ENCODE measurements at places on chromosomes 6 and 20. TPM values are rescaled to one million over a fixed set of nuclear protein-coding genes. Genes with fewer than 3 reads are reported as not detected.

The SGK2 gene
- total RNA-seq = 0.36 TPM

The THBS2 gene
- total RNA-seq = 7.7 TPM

The KIF25 gene
- total RNA-seq = not detected

The UNC5CL gene
- 0.20 TPM for total RNA-seq

The SDCBP2 gene
- 2.2 TPM for total RNA-seq

DNA sequence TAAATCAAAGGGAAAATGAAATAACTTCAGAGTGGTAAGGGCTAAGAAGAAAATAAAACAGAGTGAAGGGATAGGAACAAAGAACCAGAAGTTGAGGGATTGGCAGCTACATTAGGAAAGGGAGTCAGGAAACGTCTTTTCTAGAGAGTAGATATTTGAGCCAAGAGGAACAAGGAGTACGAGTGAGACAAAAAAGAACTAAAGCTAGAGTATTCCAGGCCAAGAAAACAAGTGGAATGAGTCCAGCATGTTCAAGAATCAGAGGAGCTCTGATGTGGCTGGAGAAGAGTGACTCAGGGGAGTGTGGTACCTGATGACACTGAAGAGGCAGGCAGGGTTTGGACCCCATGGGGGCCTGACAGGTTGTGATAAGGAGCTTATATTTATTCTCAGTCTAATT, 66.3 kb downstream of the CEP162 start:
- H3K27ac ChIP-seq = no peak overlapping the region
- DNase-seq = no peak
- H3K4me1 ChIP-seq = no peaks in the 10 kb centered on the region
- H3K27me3 ChIP-seq = no peaks in the 10 kb centered on the region
- no peaks in the 10 kb centered on the region for H3K36me3 ChIP-seq

DNA sequence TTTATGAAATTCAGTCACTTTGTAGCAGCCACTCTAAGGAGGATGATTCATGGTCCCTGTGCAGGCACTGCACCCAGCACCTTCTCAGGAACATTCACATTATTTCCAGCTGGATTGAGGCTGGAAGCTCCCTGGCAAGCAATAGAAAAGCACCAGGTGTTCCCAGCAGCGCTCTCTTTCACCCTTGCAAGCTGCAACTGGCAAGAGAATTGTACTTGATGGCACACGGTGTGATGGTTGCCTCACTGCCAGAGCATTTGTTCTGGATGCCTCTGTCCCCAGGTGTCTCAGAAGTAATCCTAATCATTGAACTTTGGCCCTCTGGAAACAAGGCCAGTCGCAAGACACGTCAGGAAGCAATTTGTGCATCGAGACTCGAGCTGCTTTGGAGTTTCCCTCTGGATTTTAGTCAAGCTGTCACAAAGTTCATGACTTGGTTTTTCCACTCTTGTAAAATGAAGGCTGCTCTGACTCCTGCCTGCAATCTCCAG, 24.9 kb upstream of the PHACTR2 start:
- no peak overlapping the region for H3K27ac ChIP-seq
- no peaks in the 10 kb centered on the region for H3K4me1 ChIP-seq
- no peak overlapping the region for H3K4me3 ChIP-seq
- DNase-seq = no peak
- H3K36me3 ChIP-seq = no peaks in the 10 kb centered on the region

DNA sequence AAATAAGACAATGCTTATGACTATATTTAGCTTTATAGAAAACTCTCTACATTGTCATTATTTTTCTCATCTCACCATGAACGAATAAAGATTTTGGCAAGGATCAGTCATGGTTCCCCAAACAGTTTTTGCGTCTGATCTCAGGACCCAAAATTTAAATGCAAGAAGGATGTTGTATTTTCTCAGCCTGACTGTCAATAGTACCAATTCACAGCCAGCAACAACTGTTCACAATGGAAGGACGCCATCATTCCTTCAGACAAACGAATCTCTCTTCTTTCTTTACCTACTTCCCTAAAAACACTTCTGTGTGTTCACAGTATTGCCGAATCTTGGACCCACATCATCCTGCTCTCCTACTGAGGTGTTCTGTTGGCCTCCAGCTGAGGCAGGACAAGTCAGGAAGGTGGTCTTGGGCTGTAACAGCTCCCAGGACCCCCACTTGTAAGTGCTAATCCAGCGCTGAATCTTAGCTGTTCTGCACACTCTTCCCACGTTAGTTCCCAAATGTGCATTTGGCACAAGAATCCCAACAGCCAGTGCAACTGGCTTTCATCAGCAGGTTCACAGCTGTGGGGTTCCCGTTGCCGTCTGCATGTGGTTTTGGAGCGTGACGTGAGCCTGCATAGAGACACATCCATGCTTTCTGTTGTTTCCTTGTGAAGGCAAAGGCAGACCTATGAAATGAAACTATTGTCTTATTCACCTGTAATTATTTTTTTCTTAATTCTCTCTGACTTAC, 600.0 kb downstream of the QKI start:
- H3K36me3 ChIP-seq = no peaks in the 10 kb centered on the region
- peaks cover 15% of the 10 kb centered on the region for H3K4me1 ChIP-seq
- H3K27me3 ChIP-seq = no peaks in the 10 kb centered on the region
- H3K4me3 ChIP-seq = no peak overlapping the region

- DNase-seq = peak; percentile 38
- H3K27ac ChIP-seq = no peak overlapping the region
- no peaks in the 10 kb centered on the region for H3K36me3 ChIP-seq
- no peak overlapping the region for H3K4me3 ChIP-seq
- H3K4me1 ChIP-seq = no peaks in the 10 kb centered on the region
- no peaks in the 10 kb centered on the region for H3K27me3 ChIP-seq
These were observed 188.0 kb upstream of the TAB2 start for GRCh38 chr6:149129371-149130077.

- H3K27me3 ChIP-seq = no peaks in the 10 kb centered on the region
- H3K4me3 ChIP-seq = no peak overlapping the region
- no peak for DNase-seq
- no peak overlapping the region for H3K27ac ChIP-seq
These were observed 301.9 kb upstream of the SUPT3H start for GRCh38 chr6:45679631-45680030.

DNA sequence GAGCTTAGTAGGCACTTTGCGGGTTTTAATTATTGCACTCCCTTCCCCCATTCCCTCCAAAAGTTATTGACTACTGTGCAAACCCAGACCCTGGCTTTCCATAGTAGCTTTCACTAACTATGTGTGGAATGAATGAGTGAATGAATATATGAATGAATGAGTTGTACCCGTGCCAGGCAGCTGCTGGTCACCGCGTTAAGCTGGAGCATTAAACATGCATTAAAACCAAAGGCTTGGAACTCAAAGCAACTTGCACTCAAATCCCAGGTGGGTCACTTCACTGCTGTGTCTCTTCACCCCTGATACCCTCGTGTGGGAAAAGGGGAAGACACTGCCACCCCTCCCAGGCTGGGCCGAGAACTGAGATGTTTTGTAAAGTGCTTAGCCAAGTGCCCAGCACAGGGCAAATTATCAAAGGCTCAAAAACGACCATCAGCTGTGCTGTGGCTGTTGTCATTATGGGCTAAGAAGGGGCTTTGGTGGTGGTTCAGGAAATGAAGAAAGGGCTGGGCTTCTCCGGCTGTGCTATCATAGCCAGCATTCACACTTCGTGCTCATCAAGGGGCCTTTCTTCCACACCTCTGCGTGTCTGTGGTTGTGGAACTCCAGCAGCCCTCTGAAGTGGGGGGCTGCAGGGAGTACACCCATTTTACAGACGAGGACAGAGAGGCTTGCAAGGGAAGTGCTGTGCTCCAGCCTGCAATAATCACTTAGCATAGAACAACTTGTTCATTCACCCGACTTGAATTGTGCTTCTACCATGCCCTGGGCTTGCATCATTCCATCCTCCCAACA, 60.2 kb upstream of the STX16 start:
- DNase-seq = no peak
- H3K36me3 ChIP-seq = no peaks in the 10 kb centered on the region

GRCh38 chr6:157230910-157231309, 92.4 kb downstream of the TMEM242 start:
- no peak overlapping the region for H3K4me3 ChIP-seq
- no peaks in the 10 kb centered on the region for H3K36me3 ChIP-seq
- H3K27ac ChIP-seq = no peak overlapping the region
- peaks cover 18% of the 10 kb centered on the region for H3K4me1 ChIP-seq

DNA sequence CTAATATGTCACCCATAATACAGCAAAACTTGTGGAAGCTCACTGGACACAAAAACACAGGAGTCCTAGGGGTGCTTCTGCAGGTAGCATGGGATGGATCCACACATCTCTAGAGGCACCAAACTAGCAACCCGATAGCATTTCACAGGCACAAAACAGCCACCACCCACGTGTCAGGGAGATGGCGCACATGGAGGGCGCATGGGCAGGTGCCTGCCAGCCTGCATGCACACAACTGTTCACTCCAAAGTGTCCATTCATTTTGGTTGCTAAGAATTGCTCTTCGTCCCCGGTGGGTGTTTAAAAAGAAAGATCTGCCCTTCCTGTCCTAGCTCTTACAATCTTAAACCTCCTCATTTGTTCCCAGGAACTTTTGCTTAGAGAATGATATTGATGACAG, 171.3 kb downstream of the SYNDIG1 start:
- H3K4me3 ChIP-seq = no peak overlapping the region
- no peaks in the 10 kb centered on the region for H3K4me1 ChIP-seq
- H3K36me3 ChIP-seq = no peaks in the 10 kb centered on the region
- no peaks in the 10 kb centered on the region for H3K27me3 ChIP-seq

DNA sequence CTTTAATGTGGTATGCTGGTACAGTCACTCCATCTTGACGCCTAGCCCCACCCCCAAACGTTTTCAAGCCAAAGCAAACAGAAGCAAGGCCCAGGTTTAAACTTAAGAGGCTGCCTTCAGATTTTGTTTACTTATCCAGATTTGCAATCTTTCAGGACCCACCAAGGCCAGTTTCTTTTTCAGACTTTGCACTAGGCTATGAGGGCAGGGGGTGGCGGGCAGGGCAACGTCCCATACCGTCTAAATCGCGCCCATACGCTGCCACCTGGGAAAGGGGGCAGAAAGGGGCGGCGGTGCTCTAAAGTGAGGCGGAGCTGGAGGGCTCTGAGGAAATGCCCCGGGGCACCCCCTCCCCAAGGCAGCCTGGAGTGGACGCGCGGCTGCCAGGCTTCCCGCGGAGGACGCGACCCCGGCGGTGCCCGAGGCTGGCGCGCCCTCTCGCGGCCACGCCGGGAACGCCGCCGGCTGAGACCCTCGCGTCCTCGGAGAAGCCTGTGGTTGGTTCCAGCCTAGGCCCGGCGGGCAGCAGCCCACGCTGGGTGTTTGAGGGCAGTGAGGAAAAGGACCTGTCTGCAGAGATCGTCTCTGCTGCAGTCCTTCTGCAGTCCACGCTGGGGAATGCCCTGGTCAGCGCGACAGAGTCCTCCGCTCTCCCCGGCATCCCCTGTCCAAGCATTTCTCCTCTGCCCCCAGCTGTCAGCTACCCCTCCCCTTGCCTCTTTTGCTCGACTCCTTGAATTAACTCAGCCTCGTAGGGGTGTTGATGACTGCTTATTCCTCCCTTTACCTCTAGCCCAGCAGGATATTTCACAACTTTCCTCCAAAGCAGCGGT, 129.2 kb upstream of the PRND start:
- H3K4me1 ChIP-seq = no peaks in the 10 kb centered on the region
- no peaks in the 10 kb centered on the region for H3K27me3 ChIP-seq
- H3K27ac ChIP-seq = no peak overlapping the region
- DNase-seq = no peak
- no peaks in the 10 kb centered on the region for H3K36me3 ChIP-seq
- peak overlapping the region; percentile 31 for H3K4me3 ChIP-seq

GRCh38 chr6:147245693-147246092, 41.5 kb downstream of the STXBP5 start:
- peaks cover 5% of the 10 kb centered on the region for H3K4me1 ChIP-seq
- no peak overlapping the region for H3K4me3 ChIP-seq
- no peaks in the 10 kb centered on the region for H3K27me3 ChIP-seq
- no peak overlapping the region for H3K27ac ChIP-seq
- DNase-seq = no peak

DNA sequence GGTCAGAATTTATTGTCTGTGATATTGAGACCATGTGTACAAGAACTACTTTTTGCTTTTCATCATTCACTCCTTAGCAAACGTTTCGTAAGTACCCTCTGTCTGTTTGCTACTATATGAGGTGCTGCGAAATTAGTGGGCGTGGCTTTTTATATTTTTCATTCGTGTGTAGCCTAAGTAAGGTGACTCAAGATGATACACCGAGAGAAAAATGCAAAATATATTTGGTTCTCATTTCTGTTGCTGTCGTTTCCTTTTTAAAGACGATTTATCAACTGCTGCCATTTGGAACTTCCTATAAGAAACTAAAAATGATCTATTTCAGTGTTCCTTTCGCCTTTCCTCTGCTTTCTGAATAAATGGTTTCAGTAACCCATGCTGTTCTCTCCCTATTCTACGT, 61.2 kb downstream of the VAPB start:
- no peak overlapping the region for H3K27ac ChIP-seq
- H3K4me3 ChIP-seq = no peak overlapping the region
- H3K36me3 ChIP-seq = peaks cover 21% of the 10 kb centered on the region
- H3K4me1 ChIP-seq = no peaks in the 10 kb centered on the region
- DNase-seq = no peak
- no peaks in the 10 kb centered on the region for H3K27me3 ChIP-seq

GRCh38 chr20:53891306-53891894, 179.0 kb downstream of the BCAS1 start:
- no peaks in the 10 kb centered on the region for H3K36me3 ChIP-seq
- no peak overlapping the region for H3K27ac ChIP-seq

GRCh38 chr20:62303062-62303339, 204 bp downstream of the ADRM1 start:
- no peaks in the 10 kb centered on the region for H3K36me3 ChIP-seq
- peaks cover 25% of the 10 kb centered on the region for H3K4me1 ChIP-seq

GRCh38 chr6:128240024-128240428, 280.4 kb downstream of the PTPRK start:
- no peaks in the 10 kb centered on the region for H3K27me3 ChIP-seq
- no peak for DNase-seq
- H3K4me1 ChIP-seq = peaks cover 5% of the 10 kb centered on the region
- no peaks in the 10 kb centered on the region for H3K36me3 ChIP-seq

GRCh38 chr20:56513161-56514150, 11.1 kb upstream of the FAM209A start:
- no peak overlapping the region for H3K27ac ChIP-seq
- no peaks in the 10 kb centered on the region for H3K27me3 ChIP-seq
- no peak overlapping the region for H3K4me3 ChIP-seq
- DNase-seq = no peak

- no peak overlapping the region for H3K27ac ChIP-seq
- H3K4me3 ChIP-seq = no peak overlapping the region
- no peaks in the 10 kb centered on the region for H3K27me3 ChIP-seq
- DNase-seq = no peak
- no peaks in the 10 kb centered on the region for H3K36me3 ChIP-seq
These were observed 43.6 kb downstream of the SOD2 start for GRCh38 chr6:159649441-159649840.
